ENCODE measurements at places on chromosomes 3 and 15.

DNA sequence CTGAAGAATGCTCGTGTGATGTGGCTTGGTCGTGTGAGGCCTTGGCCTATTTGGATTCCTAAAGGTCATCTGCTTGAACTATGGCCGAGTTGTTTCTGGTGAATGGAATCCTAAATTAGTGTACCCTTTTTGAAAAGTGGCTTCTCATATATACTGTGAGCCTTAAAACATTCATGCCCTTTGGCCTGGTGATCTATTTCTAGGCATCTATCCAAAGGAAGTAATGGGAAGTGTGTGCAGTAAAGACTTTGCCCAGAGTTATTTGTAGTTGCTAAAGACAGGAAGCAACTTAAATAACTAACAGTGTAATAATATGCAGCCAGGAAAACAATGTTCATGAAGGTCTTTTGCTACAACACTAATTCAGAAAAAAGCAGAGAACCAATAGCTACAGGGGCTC, 3.0 kb downstream of the DGKG start:
- DNase-seq, result no peak

- DNase-seq, result no peak
Observed at GRCh38 chr3:82103241-82103640, 341.8 kb upstream of the GBE1 start.

DNA sequence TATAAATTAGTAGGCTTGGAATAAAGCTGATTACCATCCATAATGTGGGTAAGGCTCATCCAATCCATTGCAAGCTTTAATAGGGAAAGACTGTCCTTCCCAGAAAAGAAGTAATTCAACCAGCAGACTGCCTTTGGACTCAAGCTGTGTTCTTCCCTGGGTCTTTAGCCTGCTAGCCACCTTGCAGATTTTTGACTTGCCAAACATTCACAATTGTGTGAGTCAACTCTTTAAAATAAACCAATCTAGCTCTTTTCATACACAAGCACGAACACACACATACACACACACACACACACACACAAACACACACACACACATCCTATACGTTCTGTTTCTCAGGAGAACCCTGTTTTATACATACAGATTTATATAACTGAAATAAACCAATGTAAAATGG, 248.1 kb downstream of the NAALADL2 start:
- DNase-seq, result no peak

DNA sequence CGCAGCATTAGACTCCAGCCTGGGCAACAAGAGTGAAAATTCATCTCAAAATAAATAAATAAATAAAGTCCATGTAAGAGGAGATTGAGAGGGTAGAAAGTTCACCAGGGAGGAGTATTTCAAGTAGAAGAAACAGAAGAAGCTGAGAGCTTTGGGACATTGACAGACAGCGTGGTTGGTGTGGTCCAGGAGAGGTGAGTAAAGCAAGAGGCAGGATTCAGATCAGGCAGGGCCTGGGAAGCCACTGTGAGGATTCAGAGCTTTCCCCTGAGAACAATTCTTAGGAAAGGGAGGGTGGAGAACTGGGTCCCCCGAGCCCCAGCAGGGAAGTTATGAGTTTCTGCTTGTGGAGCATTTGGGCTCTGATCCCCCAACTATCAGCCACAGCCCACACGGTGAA, 54.2 kb upstream of the AMOTL2 start:
- no peak for DNase-seq

GRCh38 chr3:11996480-11996879, 7.7 kb upstream of the SYN2 start:
- no peak for DNase-seq

DNA sequence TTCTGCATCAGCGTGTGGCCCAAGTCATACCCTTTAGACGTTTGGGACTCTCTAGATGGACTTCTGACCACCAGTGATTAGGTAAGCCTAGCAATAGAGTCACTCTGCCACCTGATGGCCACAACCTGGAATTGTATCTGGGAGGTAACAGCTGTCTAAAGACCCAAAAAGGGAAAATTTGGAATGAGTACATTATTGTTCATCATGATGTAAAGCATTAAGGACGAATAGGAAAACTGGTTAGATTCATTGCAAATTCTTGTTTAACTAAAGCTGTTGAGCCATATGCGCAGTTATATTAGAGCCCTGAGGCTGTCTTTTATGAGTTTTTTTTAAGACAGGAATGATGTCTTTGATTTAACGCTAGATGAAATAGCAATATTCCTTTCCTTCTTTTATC, 63.6 kb downstream of the FAM81A start:
- DNase-seq, result no peak

- no peak for DNase-seq
Observed at GRCh38 chr3:132464066-132464465, 46.8 kb downstream of the DNAJC13 start.
